ENCODE measurements at places on chromosomes 5 and 9.

- DNase-seq = no peak
These were observed 10.5 kb downstream of the DOCK2 start for GRCh38 chr5:169647566-169647965.

DNA sequence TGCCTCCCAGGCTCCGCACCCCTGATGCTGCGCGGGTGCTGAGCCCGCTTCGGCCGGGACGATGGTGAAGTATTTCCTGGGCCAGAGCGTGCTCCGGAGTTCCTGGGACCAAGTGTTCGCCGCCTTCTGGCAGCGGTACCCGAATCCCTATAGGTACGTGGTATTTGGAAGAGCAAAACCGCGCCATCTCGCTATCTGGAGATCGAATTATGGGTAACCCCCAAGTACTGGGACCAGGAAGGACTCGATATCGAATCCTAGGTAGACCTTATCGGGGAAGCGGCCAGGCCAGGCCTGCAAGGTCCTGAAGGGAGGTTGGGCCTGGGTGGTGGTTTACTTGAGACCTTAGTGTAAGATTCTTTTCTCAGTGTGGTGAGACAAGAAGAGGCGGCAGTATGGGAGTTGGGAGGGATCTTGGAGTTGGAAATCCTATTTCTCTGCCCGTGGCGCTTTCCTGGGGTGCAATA lies 359 bp downstream of the PRELID1 start:
- no peak for DNase-seq

- DNase-seq = no peak
These were observed 403.2 kb upstream of the PTGER4 start for GRCh38 chr5:40276426-40277102.

DNA sequence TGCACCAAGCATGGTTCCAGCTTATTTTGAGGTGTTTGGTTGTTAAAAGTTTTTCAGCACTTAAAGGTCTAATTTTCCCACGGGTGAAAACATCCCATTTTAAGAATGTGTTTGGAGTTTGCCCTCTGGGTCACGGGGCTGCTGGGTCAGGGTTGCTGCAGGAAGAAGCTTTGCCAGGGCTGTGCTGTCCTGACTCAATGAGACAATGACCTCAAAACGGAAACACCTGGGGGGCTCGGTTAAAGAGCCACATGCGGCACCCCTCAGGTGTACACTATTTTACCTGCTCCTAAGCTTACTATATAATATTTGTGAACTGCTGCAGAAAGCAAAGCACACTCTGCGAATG lies 27.6 kb downstream of the UBE2QL1 start:
- DNase-seq = no peak

DNA sequence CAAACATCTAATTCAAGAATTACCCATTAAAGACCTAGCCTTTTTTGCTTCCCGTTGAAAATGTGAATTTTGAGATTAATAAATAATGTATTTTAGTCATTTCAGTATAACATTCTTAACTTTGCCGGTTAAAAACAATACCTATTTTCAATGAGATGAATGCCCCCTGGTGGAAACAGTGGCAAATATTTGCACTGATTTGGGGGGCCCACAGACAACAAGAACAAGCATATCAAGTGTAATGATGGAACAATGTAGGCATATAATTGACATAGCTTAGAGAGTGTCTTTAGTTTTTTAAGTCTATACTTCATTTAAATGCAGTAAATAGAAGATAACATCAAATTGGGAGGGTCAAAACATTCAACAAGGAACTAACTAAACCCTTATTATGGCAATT lies 111.9 kb downstream of the NTRK2 start:
- DNase-seq = no peak

DNA sequence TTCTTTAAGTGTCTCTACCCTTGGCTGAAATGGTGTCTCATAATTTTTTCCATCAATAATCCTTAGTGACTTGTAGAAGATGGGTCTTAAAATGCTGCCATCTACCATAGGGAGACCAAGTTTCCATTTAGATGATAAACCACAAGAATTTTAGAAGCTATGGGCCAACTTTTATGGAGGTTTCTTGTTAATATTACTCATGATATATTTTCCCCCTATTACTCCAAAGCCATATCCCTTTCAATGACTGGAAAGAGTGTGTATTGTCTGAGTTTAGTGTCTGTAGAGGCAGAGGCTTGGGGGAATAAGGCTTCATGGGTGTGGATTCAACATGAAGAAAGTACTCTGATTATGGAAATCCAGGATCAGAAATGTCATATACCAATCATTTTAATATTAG lies 507.3 kb upstream of the TNC start:
- no peak for DNase-seq

DNA sequence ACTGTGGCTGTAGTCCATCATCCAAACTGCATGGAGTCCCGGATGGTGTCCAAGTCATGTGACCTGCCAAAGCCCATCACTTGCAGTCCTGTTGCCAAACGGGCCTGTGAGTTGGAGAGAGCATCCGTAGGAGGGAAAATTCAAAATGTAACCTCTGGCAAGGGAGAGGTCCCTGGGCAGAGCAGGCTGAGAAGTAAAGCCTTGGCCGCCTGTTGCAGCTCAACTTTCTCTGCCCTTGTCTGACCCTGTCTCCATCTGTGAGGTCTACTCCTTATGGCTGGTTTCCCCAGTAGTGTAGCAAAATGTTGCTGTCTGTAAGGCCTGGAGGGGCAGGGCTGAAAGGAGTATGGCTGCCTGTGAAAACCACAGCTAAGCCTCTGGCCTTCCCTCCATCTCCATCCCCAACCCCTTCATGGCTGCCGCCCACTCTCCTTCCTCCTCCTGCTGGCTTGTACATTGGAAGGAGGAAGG lies 163.5 kb downstream of the SEMA6A start:
- no peak for DNase-seq

DNA sequence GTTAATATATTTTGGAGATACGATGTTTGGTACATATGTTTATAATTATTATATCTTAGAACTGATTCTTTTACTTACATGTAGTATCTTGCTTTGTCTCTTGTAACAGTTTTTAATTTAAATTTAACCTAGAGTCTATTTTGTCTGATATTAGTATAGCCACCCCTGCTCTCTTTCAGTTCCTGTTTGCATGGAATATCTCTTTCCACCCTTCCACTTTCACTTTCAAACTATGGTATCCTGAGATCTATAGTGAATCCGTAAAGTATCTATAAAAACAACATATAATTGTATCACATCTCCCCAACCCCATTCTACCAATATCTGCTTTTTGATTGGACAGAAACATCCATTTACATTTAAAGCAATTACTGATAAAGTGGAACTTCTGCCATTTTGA lies 7.2 kb downstream of the IRGM start:
- DNase-seq = no peak

Measured in activated T-helper 1 cell treated with anti-CD3 and anti-CD28 coated beads, Interleukin-2, amount 50 U/mL, for 16 hours (primary cell).